CD4-positive, alpha-beta T cell treated with Interleukin-2 at 100 ng/mL for 4 hours (primary cell): ENCODE measurements at places on chromosomes 2 and 18.

DNA sequence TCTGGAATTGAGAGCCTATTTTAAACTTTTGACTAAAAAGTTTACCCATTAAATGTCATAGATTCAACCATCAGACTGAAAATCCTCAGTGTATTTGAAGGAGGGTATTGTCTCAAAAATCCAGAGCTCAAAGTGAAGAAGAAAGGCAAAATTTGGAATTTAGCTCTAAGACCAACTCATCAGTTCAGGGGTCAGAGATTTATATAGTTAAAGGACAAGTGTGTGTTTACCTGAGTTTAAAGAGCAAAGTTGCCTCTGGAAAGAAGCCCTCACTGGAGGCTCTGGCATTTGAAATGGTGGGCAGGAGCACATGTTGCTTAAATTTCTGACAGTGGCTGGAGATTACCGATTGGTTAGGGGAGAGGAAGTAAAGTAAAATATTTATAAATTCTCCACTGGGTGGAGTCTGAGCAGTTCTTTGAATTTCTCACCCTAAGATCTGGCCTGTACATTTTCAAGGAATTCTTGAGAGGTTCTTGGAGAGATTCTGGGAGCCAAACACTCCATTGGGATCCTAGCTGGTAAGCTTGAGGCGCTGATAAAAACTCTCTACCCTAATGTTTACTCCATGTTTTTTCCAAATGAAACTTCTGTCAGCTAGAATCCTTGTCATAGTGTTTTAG is at the start of gene KYNU:
KYNU (plus strand) TSS at position 449 of the 623 bp plus-strand sequence. CDS start 7,704 bp downstream, outside the sequence.
- DNase-seq, result no peak

GRCh38 chr18:73945130-73945792 is 202.4 kb downstream of the FBXO15 start:
- DNase-seq, result no peak

DNA sequence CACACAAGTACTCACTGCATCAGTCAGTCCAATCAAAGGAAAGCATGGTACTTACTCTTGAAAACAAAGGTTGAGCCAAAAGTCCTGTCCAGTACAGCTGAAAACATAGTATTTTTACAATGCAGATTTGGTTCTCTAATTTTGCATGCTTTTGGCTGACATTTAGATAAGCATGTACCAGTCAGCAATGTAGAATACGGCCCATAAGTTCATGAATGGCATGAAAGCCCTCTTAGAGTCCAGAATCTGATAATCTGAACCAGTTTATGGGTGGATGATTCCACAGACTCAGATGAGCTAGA is 90.2 kb downstream of the CCBE1 start:
- no peak for DNase-seq

DNA sequence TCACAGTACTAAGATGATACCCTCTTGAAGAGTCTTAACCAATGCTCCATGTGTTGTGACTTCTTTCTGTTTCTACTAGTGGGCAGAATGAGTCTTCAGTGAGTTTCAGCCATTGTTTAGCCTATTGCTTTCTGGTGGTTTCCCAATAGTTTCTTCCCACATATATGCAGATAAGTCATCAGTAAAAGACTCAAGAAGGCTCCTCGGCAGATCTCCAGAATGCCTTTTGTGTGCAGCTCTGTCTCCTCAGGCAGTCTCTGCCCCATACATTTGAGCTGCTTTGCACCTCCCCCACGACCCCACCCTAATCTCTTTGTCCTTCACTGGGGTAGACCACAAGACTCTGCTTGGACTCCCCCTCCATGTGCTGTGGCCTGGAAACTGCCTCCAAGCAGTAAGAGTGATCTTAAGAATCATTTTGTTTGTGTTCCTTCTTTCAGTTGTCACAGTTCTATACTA is 71.6 kb upstream of the CHRNA1 start:
- no peak for DNase-seq

DNA sequence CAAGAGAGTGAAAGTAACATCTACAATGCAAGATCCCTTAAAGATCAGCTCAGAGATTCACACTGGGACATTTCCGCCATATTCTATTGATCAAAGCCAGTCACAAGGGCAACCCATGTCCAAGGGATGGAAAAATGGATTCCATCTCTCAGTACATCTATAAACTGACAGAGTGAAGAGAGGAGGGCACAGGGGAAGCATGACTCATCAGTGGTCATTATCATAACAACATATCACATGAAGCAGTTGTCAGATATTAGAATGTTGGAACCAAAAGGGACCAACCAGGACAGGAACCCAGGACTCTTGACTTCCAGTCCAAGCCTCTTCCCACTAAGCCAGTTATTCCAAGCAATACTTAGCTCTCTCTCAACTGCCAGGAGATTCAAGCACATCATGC is 54.9 kb upstream of the IGFBP2 start:
- no peak for DNase-seq

GRCh38 chr2:65130664-65131175 is 814 bp upstream of the RAB1A start:
- no peak for DNase-seq

- no peak for DNase-seq
Measured at GRCh38 chr18:42275949-42276730, 321.1 kb downstream of the PIK3C3 start.

GRCh38 chr2:128324897-128325410 is 6.3 kb upstream of the HS6ST1 start:
- no peak for DNase-seq
